Stimulated activated CD8-positive, alpha-beta memory T cell treated with anti-CD3 and anti-CD28 coated beads, Interleukin-4, amount 100 ng/mL, for 1 hour (primary cell): ENCODE measurements at places on chromosomes 2 and 18.

- no peak for DNase-seq
Observed at GRCh38 chr2:100293341-100294161, 28.8 kb downstream of the LONRF2 start.

- no peak for DNase-seq
Observed at GRCh38 chr2:181836583-181836982, 54.9 kb upstream of the ITPRID2 start.

GRCh38 chr2:52423111-52423510 is 1344.5 kb upstream of the CHAC2 start:
- no peak for DNase-seq

DNA sequence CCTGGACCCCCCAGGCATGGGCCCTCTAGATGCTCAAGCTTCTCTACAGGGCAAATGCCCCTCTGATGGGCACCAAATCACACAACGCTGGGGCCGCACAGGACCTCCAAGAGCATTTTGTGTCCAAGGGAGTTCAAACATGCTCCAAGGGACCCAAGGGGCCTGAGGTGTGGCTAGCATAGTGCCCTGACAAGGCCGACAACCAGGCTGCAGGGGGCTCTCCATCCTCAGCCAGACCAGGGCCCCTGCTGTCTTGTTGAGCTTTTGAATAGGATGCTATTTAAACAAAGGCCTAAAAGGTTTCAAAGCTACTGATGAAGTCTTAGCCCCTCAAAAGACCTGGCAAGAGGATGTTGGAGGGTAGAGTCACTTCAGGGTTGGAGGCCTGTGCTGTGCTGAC is 33.1 kb downstream of the EN1 start:
- no peak for DNase-seq

DNA sequence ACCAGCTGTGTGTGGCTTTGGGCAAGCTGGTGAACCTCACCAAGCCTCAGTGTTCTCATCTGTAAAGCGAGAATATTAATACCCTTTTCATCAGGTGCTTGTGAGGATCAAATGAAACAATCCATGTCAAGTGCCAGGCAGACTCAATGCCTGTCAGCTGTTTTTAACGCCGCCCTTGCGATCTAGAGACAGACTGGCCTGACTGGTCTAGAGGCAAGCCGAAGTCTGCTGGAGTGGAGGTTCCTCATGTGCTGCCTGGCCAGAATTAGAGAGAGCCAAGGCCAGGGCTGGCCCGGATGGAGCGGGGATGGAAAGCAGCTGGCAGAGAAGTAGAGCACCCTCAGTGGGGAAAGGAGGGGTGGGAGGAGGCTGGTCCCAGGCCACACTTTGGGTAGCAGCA is 74.5 kb upstream of the B3GNT7 start:
- DNase-seq: no peak

DNA sequence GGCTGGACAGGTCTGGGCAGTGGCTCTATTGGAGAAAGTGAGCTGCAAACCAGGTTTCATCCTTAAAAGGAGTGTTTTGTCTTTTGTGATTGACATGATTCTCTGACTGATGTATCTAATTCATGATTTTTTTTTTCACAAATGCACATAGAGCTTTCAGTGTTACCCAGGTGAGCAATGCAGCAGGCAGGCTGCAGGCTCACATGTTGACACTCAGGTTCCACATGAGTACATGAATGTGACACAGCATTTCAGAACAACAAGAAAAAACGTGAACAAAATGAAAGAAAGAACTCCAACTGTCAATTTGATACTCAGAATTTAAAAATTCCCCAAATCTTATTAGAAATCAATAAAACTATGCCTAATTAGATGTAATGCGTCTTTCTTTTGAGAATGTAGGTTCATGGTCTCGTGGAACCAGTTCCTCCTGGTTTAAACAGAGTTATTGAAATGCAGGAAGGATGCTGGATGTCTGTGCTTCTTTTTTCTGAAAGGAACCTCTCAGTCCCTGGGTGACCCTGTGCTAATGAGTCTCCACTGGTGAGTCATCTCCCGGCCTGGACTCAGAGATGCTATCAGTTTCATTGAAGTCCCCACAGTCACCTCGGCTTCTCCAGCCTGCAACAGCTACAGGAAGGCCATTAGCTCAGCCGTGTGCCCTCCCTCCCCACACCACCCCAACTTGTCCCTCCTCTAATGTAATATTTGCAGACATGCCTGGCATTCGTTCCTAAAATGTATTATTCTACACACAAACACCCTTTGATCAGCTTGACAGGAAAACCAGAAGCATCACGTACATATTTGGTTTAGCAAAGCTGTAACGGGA is 430.4 kb downstream of the LPIN1 start:
- no peak for DNase-seq

GRCh38 chr2:47558768-47559684 is 156.1 kb downstream of the MSH2 start:
- DNase-seq: no peak

- DNase-seq: no peak
Observed at GRCh38 chr2:37897511-37897910, 27.6 kb upstream of the RMDN2 start.

- DNase-seq: no peak
Observed at GRCh38 chr2:108938077-108938710, 50.8 kb downstream of the EDAR start.

GRCh38 chr2:14751581-14751980 is 119.1 kb downstream of the LRATD1 start:
- DNase-seq: no peak

DNA sequence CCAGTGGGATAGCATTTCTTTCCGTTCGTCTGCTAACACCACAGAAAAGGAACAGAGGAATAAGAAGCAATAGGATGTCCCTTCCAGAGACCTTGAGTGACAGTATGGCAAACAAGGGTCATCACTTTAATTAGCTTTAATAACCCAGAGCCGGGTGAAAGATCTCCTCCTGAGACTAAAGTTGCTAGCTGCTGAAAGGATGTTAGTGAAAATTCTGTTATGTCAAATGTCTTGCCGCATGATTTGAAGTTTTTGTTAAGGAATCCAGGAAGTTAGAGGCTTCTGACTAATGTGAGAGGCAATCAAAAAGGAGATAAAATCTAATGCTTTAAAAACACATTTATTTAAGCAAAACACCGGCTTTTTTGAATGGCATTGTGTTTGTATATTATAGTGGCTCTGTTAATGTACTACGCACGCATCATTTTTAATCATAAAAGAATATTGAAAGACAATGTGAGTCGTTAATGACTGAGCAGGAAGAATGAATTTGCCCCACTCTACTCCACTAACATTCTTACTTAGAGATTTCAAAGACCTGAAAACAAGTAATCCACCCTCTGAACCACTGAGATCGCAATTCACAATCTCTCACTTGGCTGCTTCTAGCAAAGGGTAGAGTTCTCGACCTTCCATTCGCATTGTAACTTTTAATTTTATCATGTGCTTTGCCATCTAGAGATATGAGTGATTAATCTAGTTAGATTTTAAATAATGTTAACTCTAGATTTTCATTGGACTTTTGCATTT is 536.6 kb downstream of the LRRTM4 start:
- DNase-seq: no peak

DNA sequence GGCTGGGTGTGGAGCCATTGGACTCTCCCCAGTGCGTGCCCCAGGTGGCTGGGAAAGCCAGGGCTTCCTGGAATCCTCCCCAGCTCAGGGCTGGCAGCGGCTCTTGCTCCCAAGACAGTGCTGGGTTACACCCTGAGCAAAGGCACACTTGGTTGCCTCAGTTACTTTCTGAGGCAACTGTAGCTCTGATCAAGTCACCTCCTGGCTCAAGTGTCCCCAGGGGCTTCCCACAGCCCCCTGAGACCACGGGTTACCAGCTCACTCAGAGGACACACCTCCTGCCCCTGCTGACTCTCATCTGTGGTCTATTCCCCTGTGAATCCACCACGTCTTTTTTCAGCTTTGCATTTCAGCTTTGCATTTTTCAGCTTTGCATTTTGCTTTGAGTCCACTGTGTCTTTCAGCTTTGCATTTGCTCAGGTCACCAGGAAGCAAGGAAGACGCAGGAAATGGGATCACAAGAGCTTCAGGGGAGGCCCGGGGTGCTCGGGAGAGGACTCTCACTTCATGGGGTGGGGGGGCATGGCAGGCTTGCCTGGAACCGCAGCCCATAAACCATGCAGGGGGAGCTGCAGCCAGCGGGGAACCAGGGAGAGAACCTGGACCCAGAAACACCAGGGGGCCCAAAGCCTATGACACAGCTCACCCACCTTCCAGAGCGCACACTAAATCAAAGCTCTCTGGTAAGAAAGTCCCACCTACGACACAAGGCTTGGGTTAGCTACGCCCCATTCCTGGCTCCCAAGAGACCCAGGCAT is 138.0 kb upstream of the ASB18 start:
- DNase-seq: no peak

DNA sequence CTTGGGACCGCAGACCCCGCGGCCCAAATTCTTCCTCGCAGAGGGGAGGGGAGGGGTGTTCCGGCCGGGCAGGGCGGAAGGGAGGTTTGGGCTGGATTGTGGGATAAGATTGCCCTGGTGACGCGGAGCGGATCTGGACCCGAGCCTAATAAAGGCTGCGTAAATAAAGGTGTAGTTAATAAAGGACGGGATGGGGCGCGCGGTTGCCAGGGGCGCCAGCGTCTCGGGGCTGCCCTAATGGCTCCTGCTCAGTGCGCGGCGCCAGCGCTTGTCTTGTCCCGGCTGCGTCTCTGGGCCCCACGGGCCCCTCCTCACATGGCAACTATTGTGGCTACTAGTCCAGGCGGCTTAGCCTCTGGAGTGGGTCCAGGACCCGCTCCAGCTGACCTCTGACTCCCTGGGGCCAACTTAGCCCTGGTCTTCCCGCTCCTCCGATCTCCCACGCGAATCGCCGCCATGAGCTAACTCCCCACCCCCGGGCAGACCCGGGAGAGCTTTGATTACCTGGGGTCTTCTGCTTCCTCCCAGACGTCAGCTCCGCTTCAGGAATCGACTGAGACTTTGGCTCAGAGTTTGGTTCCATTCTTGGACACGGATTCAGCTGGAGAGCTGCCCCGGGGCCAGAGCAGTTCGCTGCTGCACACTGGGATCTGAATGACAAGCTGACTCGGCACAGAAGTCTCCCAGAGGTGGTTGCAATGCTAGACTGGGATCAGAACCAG is 36.5 kb downstream of the SLC25A52 start:
- no peak for DNase-seq

GRCh38 chr2:218540015-218540414 is 28.1 kb downstream of the USP37 start:
- no peak for DNase-seq

DNA sequence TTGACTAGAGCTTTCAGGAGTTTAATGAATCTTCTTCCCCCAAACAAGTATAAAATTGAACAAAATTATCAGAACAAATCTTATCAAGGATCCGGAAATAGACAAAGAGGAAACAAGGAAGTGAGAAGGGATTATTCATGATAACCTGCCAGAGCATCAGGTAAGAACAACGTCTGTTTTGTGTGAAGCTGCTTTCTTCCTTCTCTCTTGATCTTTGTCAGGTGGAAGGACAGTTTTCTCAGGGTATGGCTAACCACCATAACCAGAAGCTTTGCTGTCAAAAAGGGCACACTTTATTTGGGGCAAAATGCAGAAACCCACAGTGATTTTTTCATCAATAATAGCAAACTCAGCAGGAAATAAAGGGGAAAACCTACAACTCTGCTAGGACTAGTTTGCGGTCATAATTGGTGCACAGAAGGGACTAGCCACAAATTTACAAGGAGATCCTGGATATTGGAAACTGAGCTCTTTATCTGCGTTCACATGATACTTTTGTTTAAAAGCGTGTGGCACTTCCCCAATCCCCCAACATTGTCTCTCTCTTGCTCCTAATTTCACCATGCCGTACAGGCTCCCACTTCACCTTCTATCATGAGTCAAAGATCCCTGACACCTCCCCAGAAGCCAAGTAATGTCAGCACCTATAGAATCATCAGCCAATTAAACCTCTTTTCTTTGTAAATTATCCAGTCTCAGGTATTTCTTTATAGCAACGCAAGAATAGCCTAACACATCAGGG is 124.2 kb downstream of the FSIP2 start:
- DNase-seq: no peak

GRCh38 chr2:9648821-9649220 is 18.0 kb upstream of the YWHAQ start:
- DNase-seq: no peak

- DNase-seq: no peak
Observed at GRCh38 chr2:1727101-1727771, 17.1 kb downstream of the PXDN start.

DNA sequence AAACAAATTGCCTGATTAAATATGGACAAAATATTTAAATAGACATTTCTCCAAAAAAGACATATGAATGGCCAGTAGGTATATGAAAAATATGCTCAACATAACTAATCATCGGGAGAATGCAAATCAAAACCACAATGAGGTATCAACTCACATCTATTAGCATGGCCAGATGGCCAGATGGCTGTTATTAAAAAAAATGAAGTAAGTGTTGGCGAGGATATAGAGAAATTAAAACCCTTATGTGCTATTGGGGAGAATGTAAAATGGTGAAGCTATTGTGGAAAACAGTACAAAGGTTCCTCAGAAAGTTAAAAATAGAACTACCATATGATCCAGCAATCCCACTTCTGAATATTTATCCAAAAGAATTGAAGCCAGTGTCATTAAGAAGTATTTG is 272.3 kb upstream of the ZNF804A start:
- DNase-seq: no peak

DNA sequence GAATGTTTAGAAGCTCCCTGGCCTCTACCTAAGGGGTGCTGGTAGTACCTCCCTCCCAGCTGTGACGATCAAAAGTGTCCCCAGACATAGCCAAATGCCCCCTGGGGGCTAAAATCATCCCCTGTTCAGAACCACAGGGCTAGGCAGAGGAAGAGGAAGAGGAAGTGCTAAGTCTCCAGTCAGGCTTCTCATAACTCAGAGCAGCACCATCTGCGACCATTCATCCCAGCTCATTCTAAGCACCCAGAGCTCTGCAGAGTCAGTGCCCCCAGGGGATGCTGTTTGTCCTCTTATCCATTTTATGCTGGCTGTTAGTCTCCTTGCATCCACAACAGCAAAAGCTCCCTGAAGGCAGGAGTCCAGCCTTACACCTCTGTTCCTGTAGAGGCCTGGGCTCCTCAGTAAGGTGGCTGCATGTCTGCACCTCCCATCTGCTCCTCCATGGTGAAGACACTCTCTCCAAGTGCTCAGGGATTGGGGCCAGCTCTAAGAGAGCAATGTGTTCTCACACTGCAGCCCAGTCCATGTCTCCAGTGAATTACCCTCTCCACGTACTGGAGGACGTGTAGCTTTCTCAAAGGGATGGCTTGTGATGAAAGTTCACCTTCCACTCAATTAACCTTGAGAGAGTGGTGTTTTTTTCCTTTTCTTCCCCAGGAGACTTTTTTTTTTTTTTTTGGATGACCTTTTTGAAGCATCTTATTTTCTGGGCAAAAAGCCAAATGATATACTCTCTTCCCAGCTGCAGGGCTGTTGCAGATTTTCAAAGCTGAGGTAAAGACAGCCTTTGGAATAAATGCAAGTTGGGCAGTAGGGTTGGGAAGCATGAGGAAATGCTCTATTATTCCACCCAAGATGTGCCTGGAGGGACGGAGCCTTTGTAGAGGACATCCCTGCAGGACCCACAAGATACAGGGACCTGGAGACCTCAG is 158.9 kb upstream of the SLC14A2 start:
- no peak for DNase-seq

- DNase-seq: no peak
Observed at GRCh38 chr18:12470382-12471075, 62.8 kb downstream of the PRELID3A start.
